ENCODE measurements at places on chromosomes 4 and X.

DNA sequence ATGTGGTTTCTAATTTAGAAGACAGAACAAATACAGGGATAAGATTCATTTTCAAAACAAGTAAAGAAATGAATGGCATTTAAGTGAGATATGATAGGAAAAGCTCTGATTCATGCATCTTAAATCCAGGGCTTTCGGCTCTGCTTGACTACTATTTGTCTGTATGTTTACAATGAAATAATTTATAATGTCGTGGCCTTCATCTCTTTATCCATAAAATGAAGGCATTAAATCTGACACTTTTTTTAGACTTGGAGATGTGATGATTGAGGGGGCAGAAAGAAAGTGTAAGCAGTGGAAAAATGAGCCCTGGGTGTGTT, 115.7 kb upstream of the KIT start:
- DNase-seq: no peak

GRCh38 chr4:143377611-143378099, 41.0 kb downstream of the GAB1 start:
- DNase-seq: no peak

- DNase-seq: no peak
Observed at GRCh38 chr4:122744229-122744628, 11.7 kb downstream of the BBS12 start.

DNA sequence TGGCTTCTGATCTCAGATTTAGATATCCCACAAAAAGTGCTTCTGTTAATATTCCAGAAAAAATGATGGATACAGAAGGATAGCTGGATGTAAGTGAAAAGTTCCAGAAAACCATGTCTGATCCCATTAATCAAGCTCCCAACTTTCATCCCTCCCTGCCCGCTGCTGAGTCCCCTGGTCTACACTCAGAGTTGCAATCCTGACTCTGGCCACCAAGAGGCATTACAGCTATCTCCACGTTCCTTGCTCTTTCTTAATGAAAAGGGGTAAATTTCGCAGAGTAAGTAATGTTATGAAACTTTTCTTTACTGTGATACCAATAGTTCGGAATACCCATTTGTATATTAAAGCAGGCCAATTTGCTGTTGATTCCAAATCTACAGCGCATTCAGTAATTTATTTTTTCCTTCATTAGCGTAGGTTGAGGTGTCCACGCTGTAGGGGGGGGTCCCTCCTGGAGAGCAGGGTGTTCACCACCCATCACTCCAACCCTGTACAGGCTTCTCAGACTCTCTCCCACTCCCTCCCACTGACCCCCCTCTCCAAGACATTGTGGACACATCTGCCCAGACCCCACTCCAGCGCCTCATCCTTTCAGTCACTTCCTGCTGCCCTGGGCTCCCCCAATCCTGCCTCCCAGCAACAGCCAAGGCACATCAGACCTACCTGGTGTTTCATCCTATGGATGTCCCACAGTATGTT, 55.1 kb downstream of the RAB40A start:
- no peak for DNase-seq
